ENCODE measurements at places on chromosomes 2 and 18.

GRCh38 chr2:1041012-1041805 is 90.6 kb downstream of the SNTG2 start:
- no peak for DNase-seq

DNA sequence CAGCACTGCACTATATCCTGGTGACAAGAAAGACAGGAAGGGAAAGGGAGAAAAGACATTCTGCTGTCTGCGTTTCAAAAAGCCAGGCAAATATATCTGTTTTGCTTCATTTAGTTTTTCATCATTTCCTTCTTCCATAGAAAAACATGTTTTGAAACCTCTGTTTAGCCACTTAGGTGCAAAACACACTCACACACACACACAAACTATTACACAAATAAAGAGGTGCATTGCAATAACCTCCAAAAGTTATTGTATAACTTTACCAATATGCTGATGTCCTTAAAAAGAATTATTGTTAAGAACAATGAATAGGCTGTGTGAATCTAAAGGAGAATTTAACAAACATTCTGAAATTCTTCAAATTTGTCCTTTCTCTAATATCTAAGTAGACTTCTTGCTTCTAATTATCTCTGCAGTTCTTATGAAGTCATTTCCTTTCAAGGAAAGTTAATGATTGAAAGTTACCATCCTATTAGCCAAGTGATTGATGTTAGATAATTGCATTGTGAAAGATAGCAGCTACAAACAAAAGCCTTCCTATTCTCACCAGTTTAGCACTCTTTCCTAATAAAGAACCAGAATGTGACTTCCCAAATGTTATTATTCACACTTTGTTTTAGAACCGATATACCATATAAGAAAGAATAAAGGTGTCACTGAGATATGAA is 516.7 kb downstream of the KCNJ3 start:
- no peak for DNase-seq

DNA sequence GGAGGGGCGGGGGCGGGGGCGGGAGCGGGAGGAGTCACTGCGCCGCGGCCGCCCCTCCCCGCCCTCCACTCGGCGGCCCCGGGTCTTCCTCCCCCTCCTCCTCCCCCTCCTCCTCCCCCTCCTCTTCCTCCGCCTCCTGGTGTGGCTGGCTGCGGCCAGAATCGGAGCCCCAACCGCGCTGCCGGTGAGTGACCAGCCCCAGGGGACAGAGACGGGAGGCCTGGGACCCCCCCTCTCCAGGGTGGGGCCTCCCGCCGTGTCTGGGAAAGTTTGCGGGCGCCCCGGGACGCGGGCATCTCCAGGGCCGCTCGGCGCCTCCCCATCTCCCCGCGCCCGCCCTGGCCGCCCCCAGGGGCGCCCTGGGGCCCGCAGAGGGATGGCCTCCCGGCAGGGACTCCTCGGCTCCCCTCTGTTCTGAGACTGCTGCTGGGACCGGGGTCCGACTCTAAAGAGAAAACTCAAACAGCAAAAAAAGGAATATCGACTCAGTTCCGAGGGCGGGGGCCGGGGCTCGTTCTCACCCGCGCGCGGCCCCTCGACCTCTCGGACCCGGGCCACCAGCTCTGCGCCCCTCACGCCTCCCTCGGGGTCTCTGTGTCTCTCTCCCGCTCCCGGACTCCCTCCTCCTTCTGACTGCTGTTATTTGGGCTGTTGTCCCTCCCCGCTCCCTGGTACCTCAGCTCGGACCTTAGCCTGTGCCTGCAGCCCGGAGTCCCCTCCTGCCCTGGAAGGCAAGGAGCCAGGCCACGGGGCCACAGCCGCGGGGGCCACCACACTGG is at the start of gene STON1:
STON1 (plus strand) TSS at position 122 of the 779 bp plus-strand sequence. CDS start 50,480 bp downstream, outside the sequence.
- no peak for DNase-seq

DNA sequence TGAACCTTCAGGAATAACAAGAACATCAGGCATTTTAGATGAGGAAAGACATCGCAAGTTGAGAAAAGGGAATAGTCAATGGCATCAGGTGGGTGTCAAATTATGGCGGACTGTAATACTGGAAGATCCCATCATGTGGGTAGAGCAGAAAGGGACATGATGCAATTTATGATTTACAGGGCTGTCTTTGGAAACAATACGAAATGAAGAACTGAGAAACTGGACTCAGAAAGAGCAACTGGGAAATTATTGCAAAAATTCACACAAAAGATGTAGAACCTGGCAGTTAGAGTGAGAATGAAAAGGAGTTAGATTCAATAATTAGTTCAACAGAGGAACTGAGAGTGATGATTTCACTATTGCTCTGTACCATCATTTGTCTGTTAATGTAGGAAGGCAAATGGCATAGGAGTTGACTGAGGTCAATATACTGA is 1635.0 kb upstream of the ACVR2A start:
- no peak for DNase-seq

- DNase-seq: no peak
These were observed 1.9 kb downstream of the GLI2 start for GRCh38 chr2:120737340-120738101.

DNA sequence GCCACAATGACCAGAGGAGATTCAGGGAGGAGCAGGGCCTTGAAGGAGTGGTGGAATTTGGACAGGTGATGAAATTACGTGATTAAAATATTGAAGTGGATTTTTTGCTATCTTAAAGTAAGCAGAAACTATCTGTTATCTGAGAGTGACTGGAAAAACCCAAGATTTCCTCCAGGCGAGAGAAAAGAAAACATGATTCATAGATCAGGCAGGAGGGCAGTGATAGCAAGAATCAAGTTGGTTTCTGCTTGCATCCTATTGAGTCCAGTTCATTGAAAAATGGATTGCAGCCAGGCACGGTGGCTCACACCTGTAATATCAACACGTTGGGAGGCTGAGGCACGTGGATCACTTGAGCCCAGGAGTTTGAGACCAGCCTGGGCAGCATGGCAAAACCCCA is 127.8 kb downstream of the NXPH2 start:
- no peak for DNase-seq

DNA sequence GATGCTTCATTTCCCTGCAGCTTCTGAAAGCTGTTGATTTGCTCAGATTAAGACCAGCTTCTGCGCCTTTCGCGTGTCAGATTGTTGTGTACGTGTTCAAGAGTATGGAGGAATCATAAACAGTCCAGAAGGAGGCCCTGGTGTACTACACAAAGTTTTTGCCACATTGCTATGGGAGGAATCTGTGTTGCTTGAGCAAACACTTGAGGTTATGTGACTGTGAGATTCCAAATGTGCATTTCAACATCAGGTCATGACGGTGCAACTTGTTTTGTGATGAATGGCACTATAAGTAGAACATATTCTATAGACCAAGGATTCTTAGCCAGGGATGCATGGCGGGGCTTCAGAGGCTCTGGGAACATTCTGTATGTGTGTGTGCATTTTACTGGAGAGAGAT is 35.0 kb downstream of the SRSF7 start:
- DNase-seq: no peak

GRCh38 chr2:112482309-112483041 is 519 bp downstream of the TTL start:
- no peak for DNase-seq

- no peak for DNase-seq
These were observed 600.2 kb downstream of the NYAP2 start for GRCh38 chr2:225999692-226000091.

- no peak for DNase-seq
These were observed 728 bp downstream of the AUP1 start for GRCh38 chr2:74528600-74529356.

- DNase-seq: no peak
These were observed 199.1 kb upstream of the NXPH2 start for GRCh38 chr2:138979131-138979785.

- no peak for DNase-seq
These were observed 74.9 kb upstream of the TAF1B start for GRCh38 chr2:9768388-9768787.

GRCh38 chr2:32838418-32838817 is 108.3 kb upstream of the LTBP1 start:
- DNase-seq: no peak

DNA sequence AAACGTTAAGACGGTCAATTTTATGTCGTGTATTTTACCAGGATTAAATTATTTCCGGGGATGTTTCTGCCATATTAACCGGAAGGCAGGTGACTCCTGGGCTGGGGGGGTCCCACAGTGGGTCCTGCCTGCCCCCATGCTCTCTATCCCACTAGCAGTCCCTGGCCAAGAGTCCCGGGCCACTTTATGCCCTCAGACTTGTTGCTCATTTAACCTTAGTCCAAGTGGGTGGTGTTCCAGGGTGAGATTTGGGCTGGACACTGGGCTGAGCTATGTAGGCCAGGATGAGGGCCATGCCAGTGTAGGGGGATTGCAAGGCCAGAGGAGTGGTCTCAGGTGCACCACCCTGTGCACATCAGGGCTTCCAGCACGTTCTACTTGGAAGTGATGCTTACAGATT is 24.1 kb downstream of the TWIST2 start:
- DNase-seq: no peak

All from stimulated activated CD4-positive, alpha-beta T cell treated with anti-CD3 and anti-CD28 coated beads, Interleukin-15, amount 100 ng/mL, for 48 hours (primary cell).